ENCODE measurements at places on chromosomes 5 and 9. TPM values are rescaled to one million over a fixed set of nuclear protein-coding genes. Genes with fewer than 3 reads are reported as not detected.
A peak's percentile ranks its signal among the peaks of the same experiment; 100 is the strongest.

PCDHGC3 gene
- 59.0 TPM for total RNA-seq

TAF9 gene
- 114 TPM for total RNA-seq

SLCO6A1 gene
- total RNA-seq: not detected

DNA sequence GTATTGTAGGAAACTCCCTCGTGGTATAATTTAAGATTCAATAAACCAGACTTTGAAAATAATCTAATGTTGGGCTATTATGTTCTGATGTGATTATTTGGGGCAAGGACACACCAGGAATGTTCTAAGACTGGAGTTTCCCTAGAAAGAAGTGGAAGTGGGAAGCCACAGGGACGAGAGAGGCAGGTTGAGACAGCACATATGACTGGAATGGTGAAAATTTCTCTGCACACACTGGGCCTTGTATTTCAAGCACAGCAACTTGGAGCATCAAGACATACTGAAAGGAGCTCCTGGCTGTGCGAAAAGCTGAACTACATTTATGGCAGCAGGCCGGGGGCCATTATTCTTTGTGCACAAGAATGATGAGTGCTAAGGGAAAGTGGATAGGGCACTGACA lies 98.2 kb downstream of the CETN3 start:
- no peaks in the 10 kb centered on the region for H3K36me3 ChIP-seq
- DNase-seq: no peak
- H3K4me3 ChIP-seq: no peak overlapping the region
- H3K27ac ChIP-seq: no peak overlapping the region
- no peaks in the 10 kb centered on the region for H3K4me1 ChIP-seq

DNA sequence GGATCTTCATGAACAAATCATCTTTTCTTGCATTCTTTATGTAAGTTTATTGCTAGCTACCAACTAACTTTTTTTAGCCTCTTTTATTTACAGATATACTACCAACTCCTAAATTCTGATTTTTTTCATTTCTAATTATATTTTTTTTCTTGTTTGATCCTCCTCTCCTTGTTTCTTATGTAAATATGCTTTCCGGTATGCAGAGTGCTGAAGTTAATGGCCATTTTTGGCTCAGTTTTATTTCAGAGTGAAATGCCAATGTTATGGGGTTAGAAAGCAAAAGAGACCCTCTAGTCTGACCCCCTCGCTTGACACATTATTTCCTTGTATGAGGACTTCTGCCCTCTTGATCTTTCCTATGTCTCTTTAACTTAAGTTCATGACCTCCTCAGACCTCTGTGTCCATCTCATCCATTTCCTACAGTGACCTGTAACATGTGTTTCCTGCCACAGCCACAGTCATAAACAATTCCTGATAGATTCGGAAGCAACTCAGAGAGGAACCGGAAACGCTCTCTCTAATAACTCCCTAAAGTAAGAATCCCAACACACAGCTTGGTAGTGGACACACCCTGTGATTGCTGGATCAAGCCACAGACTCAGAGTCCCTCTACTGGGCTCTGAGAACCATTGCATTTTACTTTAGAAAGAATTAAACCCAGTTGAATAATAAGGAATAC lies 42.9 kb upstream of the AFAP1L1 start:
- peak overlapping the region; percentile 13 for H3K27ac ChIP-seq
- H3K36me3 ChIP-seq: peaks cover 7% of the 10 kb centered on the region
- no peak overlapping the region for H3K4me3 ChIP-seq

SLC34A3 gene
- not detected for total RNA-seq

DNA sequence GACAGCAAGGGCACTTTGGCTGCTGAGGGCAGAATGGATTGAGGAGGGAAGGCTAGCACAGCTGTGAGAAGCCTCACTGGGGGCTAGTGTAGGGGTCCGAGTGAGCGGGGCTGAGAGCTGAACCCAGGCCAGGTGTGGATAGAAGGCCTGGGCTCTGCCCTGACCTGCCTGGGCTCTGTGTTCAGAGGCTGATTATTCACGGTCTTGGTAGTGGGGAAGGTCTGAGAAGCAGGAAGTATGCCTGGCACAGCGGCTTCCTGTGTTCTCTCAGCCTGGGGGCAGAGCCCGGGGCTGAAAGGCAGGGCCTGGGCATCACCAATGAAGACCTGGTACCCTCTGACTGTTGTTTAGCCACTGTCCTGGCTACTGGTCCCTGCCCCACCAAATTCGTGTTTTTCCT lies 136.4 kb upstream of the TBC1D2 start:
- no peak overlapping the region for H3K27ac ChIP-seq
- DNase-seq: no peak

- H3K4me1 ChIP-seq: no peaks in the 10 kb centered on the region
- H3K27ac ChIP-seq: no peak overlapping the region
- no peak for DNase-seq
- H3K4me3 ChIP-seq: no peak overlapping the region
These were observed 728.5 kb upstream of the ADAMTS16 start for GRCh38 chr5:4411664-4412063.

- no peaks in the 10 kb centered on the region for H3K36me3 ChIP-seq
- no peak for DNase-seq
- no peak overlapping the region for H3K4me3 ChIP-seq
- H3K27me3 ChIP-seq: peaks cover 10% of the 10 kb centered on the region
These were observed 152.5 kb upstream of the NFIB start for GRCh38 chr9:14466429-14466818.

SLC36A1 gene
- total RNA-seq: 4.6 TPM

PPP2R2B gene
- 1.5 TPM for total RNA-seq

GRCh38 chr9:110357505-110357904 lies 19.8 kb upstream of the TXNDC8 start:
- DNase-seq: no peak
- no peaks in the 10 kb centered on the region for H3K27me3 ChIP-seq
- H3K4me1 ChIP-seq: no peaks in the 10 kb centered on the region
- H3K36me3 ChIP-seq: no peaks in the 10 kb centered on the region

ANKRD20A1 gene
- under 0.01 TPM for total RNA-seq

GRCh38 chr9:34065541-34065940 lies 16.9 kb upstream of the UBAP2 start:
- no peak overlapping the region for H3K4me3 ChIP-seq
- no peaks in the 10 kb centered on the region for H3K4me1 ChIP-seq
- no peak for DNase-seq
- no peak overlapping the region for H3K27ac ChIP-seq
- no peaks in the 10 kb centered on the region for H3K36me3 ChIP-seq
- H3K27me3 ChIP-seq: no peaks in the 10 kb centered on the region

- peak; percentile 80 for DNase-seq
- H3K27ac ChIP-seq: no peak overlapping the region
- H3K36me3 ChIP-seq: no peaks in the 10 kb centered on the region
- H3K27me3 ChIP-seq: no peaks in the 10 kb centered on the region
These were observed 297.3 kb downstream of the NR3C1 start for GRCh38 chr5:143106174-143106573.

DNA sequence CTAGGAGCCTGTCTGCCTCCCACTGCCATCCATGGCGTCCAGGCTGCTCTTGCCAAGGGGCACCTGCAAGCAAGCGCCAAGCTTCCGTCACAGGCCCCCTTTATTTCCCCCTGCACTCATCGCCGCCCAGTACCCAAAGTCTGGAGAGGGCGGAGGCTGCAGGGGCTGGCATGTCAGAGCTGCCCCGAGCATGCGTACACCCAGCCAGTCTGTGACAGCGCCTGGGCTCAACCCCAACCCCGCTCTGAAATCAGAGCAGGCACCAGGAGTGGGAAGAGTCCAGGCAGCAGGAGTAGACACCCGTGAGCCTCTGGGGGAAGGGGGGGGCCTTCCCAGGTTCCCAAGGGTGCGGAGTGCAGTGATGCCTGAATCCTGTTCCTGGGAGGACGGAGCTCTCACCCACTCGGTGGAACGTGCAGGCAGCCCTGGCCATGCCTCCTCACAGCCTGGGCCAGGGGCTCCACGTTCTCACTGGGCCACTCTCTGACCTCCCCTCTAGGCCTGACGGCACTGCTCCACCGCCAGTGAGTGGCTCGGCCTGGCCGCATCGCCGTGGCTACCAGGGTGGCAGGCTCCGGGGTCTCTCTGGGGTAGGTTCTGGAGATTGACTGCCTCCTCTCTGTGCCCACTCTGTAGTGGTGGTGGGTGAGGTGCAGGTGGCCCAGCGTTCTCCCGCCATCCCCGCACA lies 469.0 kb downstream of the CDH9 start:
- H3K27ac ChIP-seq: no peak overlapping the region
- no peak for DNase-seq
- H3K27me3 ChIP-seq: no peaks in the 10 kb centered on the region
- no peaks in the 10 kb centered on the region for H3K36me3 ChIP-seq
- no peak overlapping the region for H3K4me3 ChIP-seq
